ENCODE measurements at places on chromosomes 5 and 9. TPM values are rescaled to one million over a fixed set of nuclear protein-coding genes. Genes with fewer than 3 reads are reported as not detected.

- DNase-seq: no peak
These were observed 59.7 kb downstream of the ELL2 start for GRCh38 chr5:95901676-95902627.

DNA sequence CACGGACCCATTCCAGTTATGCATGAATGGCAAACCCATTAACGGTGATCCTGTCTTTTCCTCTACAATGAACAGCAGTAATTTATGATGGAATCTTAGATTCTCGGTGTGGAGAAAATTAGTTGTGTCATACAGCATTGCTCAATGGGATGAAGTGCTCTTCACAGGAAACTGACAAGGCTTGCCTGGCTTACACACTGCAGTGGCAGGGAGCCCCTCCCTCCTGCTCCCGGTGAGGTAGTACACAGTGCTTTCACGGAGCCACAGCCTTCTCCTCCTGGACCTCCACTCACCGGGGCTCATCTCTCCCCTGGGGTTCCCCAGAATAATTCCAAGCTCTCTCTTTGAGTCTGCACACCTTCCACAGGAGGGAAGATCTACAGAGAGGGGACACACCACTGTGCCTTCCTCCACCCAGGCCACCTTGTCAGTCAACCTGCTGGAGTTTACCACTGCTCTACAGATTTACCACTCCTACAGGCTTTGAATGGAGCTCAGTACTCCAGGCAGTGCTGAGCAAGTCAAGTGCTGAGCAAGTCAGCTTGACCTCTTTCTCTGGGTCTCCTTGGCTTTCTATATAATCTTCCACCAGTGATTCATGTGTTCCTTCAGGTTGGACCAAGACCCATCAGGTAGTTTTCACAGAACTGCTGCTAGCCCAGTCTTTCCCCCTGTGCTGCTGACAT, 59.1 kb upstream of the TBC1D2 start:
- no peak for DNase-seq

DNA sequence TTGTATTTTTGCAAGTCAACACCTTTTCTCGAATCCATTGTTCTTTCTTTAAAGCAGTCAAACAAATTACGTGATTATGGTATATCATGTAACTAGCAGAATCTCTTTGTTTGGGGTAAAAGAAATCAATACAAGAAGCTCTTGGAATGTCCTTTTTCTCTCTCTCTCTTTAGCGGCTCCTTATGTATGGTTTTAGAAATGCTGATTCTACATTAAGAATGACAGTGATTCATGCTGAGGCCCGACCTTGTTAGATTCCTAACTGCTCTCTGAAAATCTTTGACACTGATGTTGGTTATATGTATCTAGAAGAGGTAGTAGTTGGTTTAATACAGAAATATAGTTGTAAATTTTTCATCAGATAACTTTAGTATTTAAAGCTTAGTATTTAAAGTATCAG, 76.4 kb downstream of the SNX24 start:
- DNase-seq: no peak

GRCh38 chr9:87792831-87793288, 66.9 kb downstream of the CTSL start:
- DNase-seq: peak; percentile 37

- DNase-seq: no peak
These were observed 97.3 kb downstream of the CFAP90 start for GRCh38 chr5:7753596-7753995.

GRCh38 chr5:75235711-75236110, 967 bp downstream of the ANKRD31 start:
- DNase-seq: no peak

DNA sequence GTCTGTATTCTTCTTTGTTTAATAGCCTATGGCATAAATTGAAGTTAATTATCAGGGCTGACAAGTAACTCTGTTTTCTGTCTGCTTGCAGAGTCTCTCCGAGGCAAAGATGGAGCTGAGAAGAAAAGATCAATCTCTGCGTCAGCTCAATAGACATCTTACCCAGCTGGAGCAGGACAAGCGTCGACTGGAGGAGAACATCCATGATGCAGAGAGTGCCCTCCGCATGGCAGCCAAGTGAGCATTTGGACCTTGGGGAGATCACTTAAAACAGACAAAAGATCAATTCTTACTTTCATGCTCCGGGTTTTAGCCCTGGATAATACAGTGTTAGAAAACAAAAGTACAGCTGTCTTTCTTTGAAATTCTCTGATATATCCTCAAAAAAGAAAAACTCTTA, 293.8 kb downstream of the CCDC171 start:
- DNase-seq: no peak

- peak; percentile 54 for DNase-seq
These were observed 451 bp downstream of the LPAR1 start for GRCh38 chr9:111037708-111038330.

GRCh38 chr9:111349766-111350165, 19.7 kb upstream of the OR2K2 start:
- DNase-seq: no peak

GRCh38 chr9:11779971-11780370, 913.2 kb upstream of the TYRP1 start:
- DNase-seq: no peak

C5 gene
- total RNA-seq: 16.1 TPM

TMOD1 gene
- 9.2 TPM for total RNA-seq

IQGAP2 gene
- total RNA-seq: 49.5 TPM

All from body of pancreas (tissue), 4 donors.